ENCODE measurements at places on chromosomes 2 and 18. TPM values are rescaled to one million over a fixed set of nuclear protein-coding genes. Genes with fewer than 3 reads are reported as not detected.

Gene LDLRAD4
- total RNA-seq = 38.3 TPM

GRCh38 chr18:46829947-46830346 lies 73.1 kb upstream of the ST8SIA5 start:
- DNase-seq = no peak

GRCh38 chr2:157223624-157224205 lies 33.8 kb upstream of the GALNT5 start:
- DNase-seq = no peak

DNA sequence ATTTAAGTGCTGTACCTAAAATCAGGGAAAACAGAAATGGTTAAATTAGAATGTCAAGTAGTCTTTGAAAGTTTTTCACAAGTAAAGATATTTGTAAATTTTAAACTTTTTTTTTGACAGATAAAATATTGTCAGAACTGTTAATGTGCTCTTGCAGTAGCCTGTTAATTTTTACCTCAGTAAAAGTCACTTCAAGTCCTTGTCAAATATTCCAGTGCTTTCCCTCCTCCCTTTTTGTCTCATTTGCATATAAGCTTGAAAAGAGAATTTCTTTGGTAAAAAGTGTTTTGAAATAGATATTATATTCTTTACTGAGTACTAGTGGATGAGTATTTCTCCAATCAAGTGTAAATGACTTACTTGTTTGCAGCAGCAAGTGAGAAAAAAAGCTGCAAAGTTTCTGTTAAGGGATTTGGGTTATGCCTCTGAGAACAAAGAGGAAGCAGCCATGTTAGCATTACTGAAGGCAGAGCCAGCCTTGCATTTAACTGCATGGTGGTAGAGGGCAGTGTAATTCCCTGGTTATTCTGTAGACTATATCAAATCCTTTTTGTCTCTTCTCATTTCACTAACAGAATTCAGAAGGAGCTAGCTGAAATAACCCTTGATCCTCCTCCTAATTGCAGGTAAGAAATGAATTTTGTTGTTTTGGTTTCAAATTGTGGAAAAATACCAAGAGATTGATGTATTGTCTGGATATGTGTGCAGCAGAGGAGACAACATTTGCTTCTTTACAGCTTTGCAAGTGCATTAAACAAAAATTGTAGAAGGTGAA lies 3.2 kb downstream of the UBE2E3 start:
- no peak for DNase-seq

GRCh38 chr2:11968521-11968920 lies 222.1 kb downstream of the LPIN1 start:
- no peak for DNase-seq

GRCh38 chr2:12688091-12688490 lies 28.6 kb upstream of the TRIB2 start:
- DNase-seq = no peak

- no peak for DNase-seq
These were observed 151.2 kb downstream of the ANTXR1 start for GRCh38 chr2:69164061-69164778.

GRCh38 chr18:68298330-68298729 lies 416.6 kb downstream of the TMX3 start:
- DNase-seq = no peak

GRCh38 chr2:236557306-236558030 lies 12.2 kb upstream of the ACKR3 start:
- DNase-seq = no peak

DNA sequence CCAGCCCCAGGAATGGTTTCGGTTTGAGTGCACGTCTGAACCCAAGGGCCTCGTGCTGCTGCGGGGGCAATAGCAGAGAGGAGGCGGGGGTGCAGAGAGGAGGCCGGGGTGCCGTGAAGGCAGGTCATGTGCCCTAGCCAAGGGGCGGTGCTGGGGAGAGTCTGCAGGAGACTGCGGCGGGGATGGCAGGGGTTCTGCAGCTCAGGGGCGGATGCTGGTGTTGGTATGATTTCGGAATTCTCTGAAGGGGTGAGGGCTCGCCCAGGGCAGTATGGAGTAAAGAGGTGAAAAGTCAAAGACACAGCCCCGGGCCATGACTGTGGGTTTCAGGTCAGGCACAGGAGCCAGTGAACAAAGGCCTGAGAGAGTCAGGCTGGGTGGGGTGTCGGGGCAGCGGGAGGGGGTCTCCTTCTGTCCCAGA lies 186.5 kb upstream of the HDAC4 start:
- no peak for DNase-seq

DNA sequence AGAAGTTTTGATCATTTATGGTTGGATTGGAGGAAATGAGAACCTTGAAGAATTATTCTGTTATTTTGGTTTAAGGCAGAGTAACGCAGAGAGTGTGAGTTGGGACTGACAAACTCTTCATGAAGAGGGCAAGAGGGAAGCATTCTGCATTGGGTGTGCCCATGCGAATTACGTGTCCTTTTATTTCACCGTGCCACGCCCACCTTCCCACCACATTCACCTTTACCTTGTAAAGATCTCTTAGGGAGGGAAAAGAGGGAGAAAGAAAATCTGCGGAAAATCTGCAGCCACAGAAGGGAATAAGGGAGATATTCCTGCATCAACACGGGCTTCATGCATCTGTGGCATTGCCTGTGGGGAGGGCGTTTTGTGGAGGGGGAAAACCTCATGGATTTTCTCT lies 31.8 kb downstream of the SLC9A4 start:
- DNase-seq = no peak

GRCh38 chr18:36297417-36298125 lies at the start of gene FHOD3:
TSS of gene FHOD3 (plus strand) at chr18:36297713. CDS start at chr18:36297836, 123 bp downstream.
- DNase-seq = no peak

- DNase-seq = no peak
These were observed 586.7 kb downstream of the CCDC85A start for GRCh38 chr2:56770490-56770889.

GRCh38 chr2:16252251-16252650 lies 311.9 kb downstream of the MYCN start:
- no peak for DNase-seq

- DNase-seq = no peak
These were observed 47.0 kb upstream of the PTH2R start for GRCh38 chr2:208359632-208359986.

GRCh38 chr2:26735097-26735496 lies 29.0 kb upstream of the SLC35F6 start:
- no peak for DNase-seq

DNA sequence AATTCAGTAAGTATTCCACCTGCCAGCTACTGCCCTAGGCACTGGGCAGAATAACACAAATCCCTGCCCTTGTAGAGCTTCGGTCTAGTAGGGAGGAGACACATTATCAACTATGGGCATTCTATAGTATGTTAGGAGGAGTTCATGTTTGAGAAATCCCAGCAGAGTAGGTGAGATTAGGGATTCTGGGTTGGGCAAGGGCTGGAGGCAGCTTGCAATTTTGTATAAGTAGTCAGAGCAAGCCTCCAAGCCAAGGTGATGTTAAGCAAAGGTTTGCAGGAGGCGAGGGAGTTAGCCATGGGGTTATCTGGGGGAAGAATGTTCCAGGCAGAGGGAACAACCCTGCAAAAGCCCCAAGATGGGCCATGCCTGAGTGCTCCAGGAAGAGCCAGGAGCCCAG lies 187.9 kb upstream of the HS6ST1 start:
- no peak for DNase-seq

DNA sequence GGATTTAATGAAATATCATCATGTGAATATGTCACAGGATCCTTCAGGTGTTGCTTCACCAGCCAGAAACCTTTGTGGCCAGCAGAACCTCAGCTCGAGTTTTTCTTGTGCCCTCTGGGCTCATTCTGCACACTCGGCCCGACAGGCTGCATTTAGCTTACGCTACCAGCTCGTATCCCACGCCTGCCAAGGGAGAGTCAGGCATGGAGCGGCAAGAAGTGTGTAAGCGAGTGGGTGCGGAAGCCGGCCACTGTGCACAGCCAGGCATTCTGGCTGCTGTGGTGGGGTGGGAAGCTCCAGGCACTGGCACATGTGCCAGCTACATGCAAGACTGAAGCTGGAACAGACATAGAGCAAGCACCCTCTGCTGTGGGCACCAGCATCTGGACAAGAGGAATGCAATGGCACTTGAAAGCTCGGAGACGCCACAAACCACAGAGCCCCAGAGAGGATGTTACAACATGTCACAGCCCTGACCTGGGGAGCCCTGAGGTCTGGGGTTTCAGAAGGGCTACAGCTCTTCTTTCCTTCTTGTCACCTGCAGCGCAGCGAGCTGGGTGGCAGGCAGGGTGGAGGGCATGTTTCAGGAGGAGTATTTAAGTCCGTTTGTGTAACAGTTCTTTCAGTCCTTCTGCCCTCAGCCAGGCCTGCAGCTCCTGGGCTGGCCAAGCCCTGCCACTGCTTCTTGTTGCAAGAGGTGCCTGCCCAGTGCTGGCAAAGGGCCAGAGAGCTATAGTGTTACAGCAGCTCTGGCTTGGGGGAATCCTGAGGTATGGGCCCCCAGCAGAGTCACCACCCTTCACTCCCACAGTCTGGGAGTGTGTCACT lies 257.3 kb upstream of the HNMT start:
- DNase-seq = no peak

- no peak for DNase-seq
These were observed 26.8 kb upstream of the MC5R start for GRCh38 chr18:13797157-13797611.

Gene LRATD1
- total RNA-seq = 0.63 TPM
